Activated T-cell treated with anti-CD3 and anti-CD28 coated beads, Interleukin-2, amount 50 U/mL, for 72 hours (primary cell): ENCODE measurements at places on chromosomes 11 and 22. TPM values are rescaled to one million over a fixed set of nuclear protein-coding genes. Genes with fewer than 3 reads are reported as not detected.
A peak's percentile ranks its signal among the peaks of the same experiment; 100 is the strongest.

GRCh38 chr11:119450590-119451326 lies 27.8 kb upstream of the THY1 start:
- DNase-seq = no peak
- H3K4me3 ChIP-seq = no peak overlapping the region
- H3K27me3 ChIP-seq = peaks cover 31% of the 10 kb centered on the region
- H3K4me1 ChIP-seq = peaks cover 5% of the 10 kb centered on the region

LINC01488 gene
- not detected for total RNA-seq

GRCh38 chr22:33421859-33422258 lies 363.7 kb upstream of the SYN3 start:
- DNase-seq = no peak
- no peaks in the 10 kb centered on the region for H3K4me1 ChIP-seq
- H3K27me3 ChIP-seq = no peaks in the 10 kb centered on the region
- peaks cover 2% of the 10 kb centered on the region for H3K36me3 ChIP-seq

TTLL12 gene
- total RNA-seq = 37.7 TPM

OR2AG2 gene
- total RNA-seq = not detected

TMPRSS4 gene
- not detected for total RNA-seq

DNA sequence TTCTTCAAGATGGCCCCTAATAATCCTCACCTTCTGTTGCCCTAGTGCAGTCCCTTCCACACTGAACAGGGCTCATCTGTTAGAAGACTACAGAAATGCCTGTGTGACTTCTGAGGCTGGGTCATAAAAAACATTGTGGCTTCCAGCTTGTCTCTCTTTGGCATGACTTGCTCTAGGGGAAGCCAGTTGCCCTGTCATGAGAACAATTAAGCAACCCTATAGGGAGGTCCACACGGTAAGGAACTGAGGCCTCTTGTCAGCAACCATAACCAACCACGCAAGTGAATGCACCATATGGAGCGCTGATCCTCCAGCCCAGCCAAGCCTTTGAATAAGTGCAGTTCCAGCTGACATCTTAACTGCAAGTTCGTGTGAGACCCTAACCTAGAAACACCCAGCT lies 2.6 kb downstream of the LIPT2 start:
- H3K4me3 ChIP-seq = no peak overlapping the region
- peaks cover 22% of the 10 kb centered on the region for H3K4me1 ChIP-seq
- no peak for DNase-seq
- H3K27ac ChIP-seq = no peak overlapping the region
- H3K27me3 ChIP-seq = no peaks in the 10 kb centered on the region
- no peaks in the 10 kb centered on the region for H3K36me3 ChIP-seq

SCUBE1 gene
- total RNA-seq = 0.14 TPM

DNA sequence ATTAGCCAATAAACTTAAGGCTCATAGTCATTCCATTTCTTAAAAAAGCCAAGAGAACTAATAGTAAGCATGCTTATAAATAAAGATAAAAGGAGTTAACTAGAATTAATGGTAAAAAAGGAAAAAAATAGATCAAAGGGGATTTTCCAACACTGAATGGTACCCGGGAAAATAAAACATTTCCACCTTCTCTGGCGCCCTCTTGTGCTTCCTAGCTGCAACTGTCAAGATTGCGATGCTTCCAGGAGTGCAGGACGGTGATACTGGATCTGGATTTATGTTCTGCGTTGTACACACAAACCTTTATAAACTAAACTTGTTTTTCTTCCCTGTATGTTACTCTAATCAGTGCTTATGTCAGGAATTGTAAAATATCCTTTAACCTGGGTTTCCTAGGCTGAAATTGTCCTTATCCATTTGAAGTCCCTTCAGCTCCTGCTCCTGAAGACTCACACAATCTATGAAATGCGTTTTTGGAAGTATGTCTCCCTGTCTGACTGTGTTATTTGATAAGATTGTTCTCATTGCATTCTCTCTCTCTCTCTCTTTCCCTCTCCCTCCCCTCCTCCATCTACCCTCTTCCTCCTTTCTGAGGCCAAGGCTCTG lies 9.6 kb upstream of the HTATIP2 start:
- peak; percentile 19 for DNase-seq
- H3K4me1 ChIP-seq = peaks cover 17% of the 10 kb centered on the region
- no peak overlapping the region for H3K4me3 ChIP-seq
- no peaks in the 10 kb centered on the region for H3K36me3 ChIP-seq
- no peaks in the 10 kb centered on the region for H3K27me3 ChIP-seq
- no peak overlapping the region for H3K27ac ChIP-seq

NNMT gene
- total RNA-seq = not detected

DNA sequence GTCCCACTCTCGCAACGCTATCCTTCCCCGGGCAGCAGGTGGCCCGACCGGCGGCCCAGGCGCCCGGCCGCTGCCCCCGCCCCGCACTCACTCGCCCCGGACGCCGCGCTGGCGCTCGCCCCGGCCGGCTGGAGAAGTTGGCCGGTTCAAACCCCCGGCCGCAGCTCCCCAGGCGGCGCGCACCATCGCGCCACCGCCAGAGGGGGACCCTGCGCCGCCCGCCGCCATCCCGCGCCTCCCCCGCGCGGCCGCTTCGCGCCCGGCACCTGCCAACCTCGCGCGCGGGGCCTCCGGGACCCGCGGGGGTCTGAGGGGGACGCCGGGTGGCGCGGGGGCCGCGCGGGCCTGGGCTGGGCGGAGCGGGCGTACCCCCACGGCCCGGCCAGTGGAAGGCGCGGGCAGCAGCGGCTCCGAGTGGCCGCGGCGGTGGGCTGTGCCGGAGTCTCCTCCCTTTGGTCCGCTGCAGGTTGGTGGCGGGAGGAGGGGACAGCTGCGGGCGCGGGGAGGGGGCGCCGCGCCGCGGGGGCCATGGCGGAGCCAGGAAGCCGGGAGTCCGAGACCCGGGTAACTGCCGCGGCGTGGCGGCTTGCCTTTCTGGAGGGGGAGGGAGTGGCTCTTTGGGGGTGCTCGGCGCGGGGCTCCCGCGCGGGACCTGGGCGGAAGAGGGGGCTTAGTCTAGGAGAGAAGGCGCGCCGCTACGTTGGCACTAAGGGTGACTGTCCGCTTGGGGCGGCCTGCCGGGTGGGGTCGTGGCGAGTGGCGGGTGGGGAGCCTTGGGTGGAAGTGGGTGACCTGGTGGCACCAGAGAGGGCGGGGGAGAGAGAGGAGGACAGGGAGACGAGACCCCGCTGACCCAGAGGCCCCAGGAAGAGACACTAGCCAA lies at the start of the genes MPST and TST:
Gene MPST, plus strand, starts transcription at position 434 of the 883 bp plus-strand sequence. Its CDS starts 95 bp downstream, at position 529.
Gene TST, minus strand, starts transcription at position 139 of the 883 bp plus-strand sequence. CDS start 715 bp downstream, outside the sequence.
- H3K4me1 ChIP-seq = peaks cover 10% of the 10 kb centered on the region
- H3K4me3 ChIP-seq = peak within 1 kb of the TSS; percentile 88
- no peaks in the 10 kb centered on the region for H3K36me3 ChIP-seq

DNA sequence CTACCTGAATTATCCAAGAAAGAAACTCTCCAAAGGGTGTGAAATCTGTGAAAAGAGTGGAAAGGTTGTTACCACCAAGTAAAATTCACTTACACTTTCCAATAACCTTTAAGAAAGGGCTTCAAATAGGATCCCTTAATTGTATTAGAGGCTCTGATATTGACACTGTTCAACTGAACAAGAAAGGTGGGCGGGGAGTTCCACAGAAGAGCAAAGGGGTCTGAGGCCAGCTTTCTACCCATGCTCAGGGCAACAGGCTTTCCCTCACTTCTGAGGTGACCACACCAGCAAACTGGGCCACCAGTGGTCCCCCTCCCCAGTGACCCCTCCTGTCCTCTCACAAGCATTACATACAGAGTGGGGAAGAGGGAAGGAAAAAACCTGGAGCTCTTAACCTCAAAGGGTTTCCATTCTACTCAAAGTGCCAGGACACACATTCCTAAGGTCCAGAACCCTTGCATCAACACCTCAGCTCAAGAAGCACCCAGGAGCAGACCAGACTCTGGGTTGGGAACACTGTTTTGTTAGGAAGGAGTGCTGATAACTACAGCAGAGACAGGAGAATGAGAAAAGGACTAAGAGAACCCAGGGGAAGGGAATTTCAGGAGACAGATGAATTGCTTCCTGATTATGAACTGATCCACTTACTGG lies 71.6 kb upstream of the AKIP1 start:
- no peak for DNase-seq
- H3K4me1 ChIP-seq = peaks cover 24% of the 10 kb centered on the region
- no peak overlapping the region for H3K4me3 ChIP-seq
- H3K27me3 ChIP-seq = no peaks in the 10 kb centered on the region

DNA sequence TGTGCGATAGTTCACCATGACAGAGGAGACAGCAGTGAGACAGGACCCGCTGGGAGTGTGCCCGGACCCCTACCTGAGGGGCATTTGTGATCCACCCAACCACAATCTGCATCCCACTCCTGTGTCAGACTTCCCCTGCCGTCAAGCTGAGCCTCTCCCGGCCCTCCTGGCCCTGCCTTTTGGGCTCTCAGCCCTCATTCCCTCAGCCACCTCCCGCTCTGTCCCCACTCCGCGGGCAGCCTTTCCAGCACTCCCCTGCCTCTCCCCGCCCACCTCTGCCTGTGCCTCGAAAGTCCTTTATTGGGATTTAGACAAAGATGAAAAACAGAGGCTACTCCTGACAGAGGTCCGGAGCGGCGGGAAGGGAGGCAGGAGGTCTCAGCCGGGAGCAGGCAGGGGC lies 4.2 kb downstream of the NFAM1 start:
- H3K4me1 ChIP-seq = no peaks in the 10 kb centered on the region
- no peak overlapping the region for H3K27ac ChIP-seq
- H3K27me3 ChIP-seq = peaks cover 9% of the 10 kb centered on the region
- H3K36me3 ChIP-seq = no peaks in the 10 kb centered on the region
- DNase-seq = no peak

DNA sequence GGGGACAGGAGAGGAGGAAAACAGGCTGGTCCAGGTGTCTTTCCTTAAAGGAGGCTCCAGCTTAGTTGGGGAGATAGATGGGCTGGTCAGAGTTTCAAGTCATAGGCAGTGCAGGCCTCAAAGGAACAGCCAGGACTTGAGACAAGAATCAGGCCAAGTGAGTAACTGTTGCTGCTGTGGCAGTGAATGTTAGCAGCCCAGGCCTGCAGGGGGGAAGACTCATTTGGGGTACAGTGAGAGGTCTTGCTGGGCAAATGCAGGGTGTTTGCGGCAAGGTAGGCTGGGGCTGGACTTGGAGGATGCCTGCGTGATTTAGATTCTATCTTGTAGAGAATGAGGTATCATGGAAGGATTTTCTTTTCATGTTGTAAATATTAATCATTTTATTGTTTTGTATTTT lies 24.1 kb downstream of the PTPRJ start:
- peaks cover 6% of the 10 kb centered on the region for H3K36me3 ChIP-seq
- peak overlapping the region; percentile 92 for H3K27ac ChIP-seq
- no peaks in the 10 kb centered on the region for H3K27me3 ChIP-seq
- no peak for DNase-seq
- H3K4me1 ChIP-seq = peaks cover 97% of the 10 kb centered on the region
- H3K4me3 ChIP-seq = peak overlapping the region; percentile 76

DNA sequence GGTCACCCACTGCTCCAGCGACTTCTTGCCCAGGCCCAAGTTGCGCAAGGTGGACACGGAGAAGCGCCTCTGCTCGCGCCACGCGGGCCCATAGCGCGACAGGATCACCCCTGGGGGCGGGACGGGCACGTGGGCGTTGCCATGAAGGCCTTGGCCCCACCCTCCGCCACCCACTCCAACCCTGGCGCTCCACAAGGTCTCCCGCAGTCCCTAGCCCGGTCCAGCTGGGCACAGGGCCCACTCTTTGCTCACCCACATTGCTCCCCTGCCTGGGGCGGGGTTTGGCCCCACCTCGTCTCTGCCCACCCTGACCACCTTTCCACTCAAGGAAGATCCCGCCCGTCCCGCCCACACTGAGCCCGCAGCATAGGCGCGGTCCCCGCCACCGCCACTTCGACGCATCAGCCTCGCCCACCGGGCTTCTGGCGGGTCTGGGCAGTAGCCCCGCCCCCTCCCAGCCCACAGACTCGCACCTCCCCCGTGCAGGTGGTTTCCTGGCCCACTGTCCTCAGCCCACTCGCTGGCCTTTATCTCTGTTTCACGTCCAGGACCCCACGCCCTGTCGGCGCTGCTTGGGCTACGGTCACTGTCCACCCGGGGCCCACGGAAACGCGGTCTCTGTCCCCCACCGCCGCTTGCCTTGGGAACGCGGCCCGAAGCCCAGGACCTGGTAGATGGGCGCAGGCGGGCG lies 12.3 kb upstream of the CYP2D6 start:
- no peak overlapping the region for H3K4me3 ChIP-seq
- no peak for DNase-seq
- H3K27ac ChIP-seq = no peak overlapping the region
- no peaks in the 10 kb centered on the region for H3K27me3 ChIP-seq

- DNase-seq = no peak
- H3K4me3 ChIP-seq = no peak overlapping the region
- no peak overlapping the region for H3K27ac ChIP-seq
These were observed 34.7 kb downstream of the LUZP2 start for GRCh38 chr11:24531528-24531927.

GRCh38 chr11:69001243-69002081 lies 11.6 kb downstream of the MRGPRF start:
- H3K27me3 ChIP-seq = peaks cover 5% of the 10 kb centered on the region
- DNase-seq = no peak
- H3K4me3 ChIP-seq = no peak overlapping the region
- no peaks in the 10 kb centered on the region for H3K4me1 ChIP-seq
- H3K27ac ChIP-seq = no peak overlapping the region

- H3K36me3 ChIP-seq = no peaks in the 10 kb centered on the region
- no peak overlapping the region for H3K4me3 ChIP-seq
- H3K4me1 ChIP-seq = no peaks in the 10 kb centered on the region
- no peak overlapping the region for H3K27ac ChIP-seq
- H3K27me3 ChIP-seq = no peaks in the 10 kb centered on the region
These were observed 368.9 kb downstream of the NTM start for GRCh38 chr11:131739243-131739882.

DDI1 gene
- not detected for total RNA-seq

KCNJ5 gene
- total RNA-seq = not detected

GAS2 gene
- 2.0 TPM for total RNA-seq

PDGFD gene
- 0.05 TPM for total RNA-seq

- no peak overlapping the region for H3K27ac ChIP-seq
- no peaks in the 10 kb centered on the region for H3K36me3 ChIP-seq
- peaks cover 3% of the 10 kb centered on the region for H3K4me1 ChIP-seq
- no peak overlapping the region for H3K4me3 ChIP-seq
- H3K27me3 ChIP-seq = peaks cover 17% of the 10 kb centered on the region
These were observed 253.1 kb downstream of the CADM1 start for GRCh38 chr11:115251126-115251525.

OR52A5 gene
- not detected for total RNA-seq

- DNase-seq = no peak
- no peaks in the 10 kb centered on the region for H3K4me1 ChIP-seq
- no peaks in the 10 kb centered on the region for H3K27me3 ChIP-seq
- H3K27ac ChIP-seq = no peak overlapping the region
- no peaks in the 10 kb centered on the region for H3K36me3 ChIP-seq
These were observed 350.2 kb upstream of the PITPNB start for GRCh38 chr22:28269277-28269676.

DNA sequence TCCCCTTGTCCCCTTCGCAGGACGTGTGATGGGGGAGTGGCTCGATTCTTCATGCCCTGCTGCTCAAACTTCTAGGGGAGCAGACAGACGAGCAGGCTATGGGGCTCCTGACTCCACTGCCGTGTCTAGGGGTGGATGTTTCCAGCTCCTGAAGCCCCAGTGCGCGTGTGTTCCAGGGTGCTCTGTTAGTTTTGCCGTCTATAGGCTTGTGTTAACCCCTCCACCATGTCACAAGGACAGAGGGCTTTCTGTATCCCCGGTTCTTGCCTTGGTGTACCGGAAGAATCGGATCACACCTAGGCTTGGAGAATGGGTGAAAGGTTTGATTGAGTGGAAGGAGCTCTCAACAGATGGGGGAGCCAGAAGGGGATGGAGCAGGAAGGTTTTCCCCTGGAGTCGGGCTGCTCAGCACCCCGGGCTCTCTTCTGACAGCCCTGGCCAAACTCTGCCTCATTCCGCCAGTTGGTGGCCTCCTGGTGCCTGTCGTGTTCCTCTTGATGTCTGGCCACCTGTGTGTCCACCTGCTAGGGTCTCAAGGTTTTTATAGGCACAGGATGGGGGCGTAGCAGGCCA lies 810.7 kb downstream of the BRD1 start:
- no peak for DNase-seq
- no peak overlapping the region for H3K4me3 ChIP-seq
- no peak overlapping the region for H3K27ac ChIP-seq
- no peaks in the 10 kb centered on the region for H3K4me1 ChIP-seq
- H3K27me3 ChIP-seq = no peaks in the 10 kb centered on the region

MS4A1 gene
- 1.6 TPM for total RNA-seq
